Glutamatergic neuron (in vitro differentiated cells): ENCODE measurements at places on chromosomes 4 and X. TPM values are rescaled to one million over a fixed set of nuclear protein-coding genes. Genes with fewer than 3 reads are reported as not detected.

Gene SUPT20HL2
- total RNA-seq = 0.22 TPM

Gene NLGN4X
- total RNA-seq = 40.9 TPM

Gene PITX2
- 1.3 TPM for total RNA-seq

Gene NHSL2
- 7.3 TPM for total RNA-seq

Gene NEUROG2
- total RNA-seq = 7.3 TPM

Gene TCEAL3
- total RNA-seq = 9.0 TPM

Gene C4orf50
- total RNA-seq = 0.56 TPM

Gene ZFYVE28
- 4.8 TPM for total RNA-seq

Gene SSX2B
- not detected for total RNA-seq

Gene SETD7
- total RNA-seq = 22.6 TPM

Gene PDGFRA
- total RNA-seq = 14.1 TPM

Gene ARHGAP6
- total RNA-seq = 3.6 TPM

Gene SHROOM4
- total RNA-seq = 0.96 TPM

Gene CD38
- total RNA-seq = 0.37 TPM

Gene SPANXN3
- not detected for total RNA-seq

Gene TAF7L
- 0.25 TPM for total RNA-seq

Gene IGFBP7
- not detected for total RNA-seq

Gene CPZ
- total RNA-seq = 0.27 TPM

Gene LRP2BP
- 1.1 TPM for total RNA-seq

Gene UGT2B17
- not detected for total RNA-seq

Gene CTAG1B
- total RNA-seq = not detected

Gene CXCL11
- not detected for total RNA-seq

Gene WAS
- 2.6 TPM for total RNA-seq

Gene PNCK
- total RNA-seq = 4.3 TPM

Gene APEX2
- 6.2 TPM for total RNA-seq

Gene REELD1
- not detected for total RNA-seq

Gene S100G
- total RNA-seq = not detected

Gene FGF2
- 2.9 TPM for total RNA-seq

Gene TNIP3
- not detected for total RNA-seq

Gene CHRNA9
- not detected for total RNA-seq

Gene FRMD7
- not detected for total RNA-seq

Gene RTL5
- 18.2 TPM for total RNA-seq

Gene ATP8A1
- total RNA-seq = 278 TPM

Gene NSG1
- 208 TPM for total RNA-seq

Gene CT45A5
- not detected for total RNA-seq

Gene SEPTIN6
- 243 TPM for total RNA-seq

Gene FAM149A
- 6.8 TPM for total RNA-seq

Gene NCAPG
- total RNA-seq = 6.0 TPM
